ENCODE measurements at places on chromosomes 12 and 14.

DNA sequence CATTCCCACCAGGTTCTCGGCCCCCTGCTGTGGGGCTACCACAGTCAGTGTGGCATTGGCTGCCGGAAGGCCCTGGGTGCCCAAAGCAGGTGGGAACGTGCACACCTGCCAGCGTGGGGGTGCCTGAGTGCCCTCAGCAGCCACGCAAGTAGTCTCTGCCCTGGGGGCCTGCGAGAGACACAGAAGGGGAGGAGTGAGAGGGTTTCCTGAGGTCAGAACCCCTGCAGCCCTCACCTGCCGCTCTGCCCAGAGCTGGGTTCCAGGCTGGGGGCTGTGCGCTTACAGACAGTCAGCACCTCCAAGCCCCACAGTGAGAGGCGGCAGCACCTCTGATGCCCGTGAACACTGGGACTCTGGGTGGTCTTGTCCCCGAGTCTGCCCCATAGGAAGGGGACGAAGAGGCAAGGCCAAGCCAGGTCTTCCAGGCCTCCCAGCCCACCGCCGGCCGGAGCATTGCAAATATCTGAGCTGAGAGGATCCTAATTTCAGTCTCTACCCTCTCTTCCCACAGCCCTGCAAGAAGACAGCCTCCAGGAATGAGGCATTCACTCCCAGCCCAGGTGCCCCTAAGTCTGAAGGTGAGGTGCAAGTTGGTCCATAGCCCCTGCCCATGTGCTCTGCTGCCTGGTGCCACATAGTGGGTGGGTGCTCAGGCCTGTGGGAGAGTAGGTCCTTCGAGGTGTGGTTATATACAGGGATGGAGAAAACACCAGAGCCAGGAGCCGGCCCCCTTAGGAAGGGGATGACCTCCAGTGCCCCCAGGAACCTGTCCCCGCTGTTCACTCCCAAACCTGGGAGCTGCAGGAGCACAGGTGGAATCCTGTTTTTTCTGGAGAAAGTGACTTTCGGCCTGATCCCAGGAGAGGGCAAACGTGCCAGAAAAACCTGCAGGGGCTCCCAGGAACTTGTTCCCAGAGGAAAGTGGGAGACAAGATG, 291.1 kb upstream of the RTL1 start:
- no peak for DNase-seq

DNA sequence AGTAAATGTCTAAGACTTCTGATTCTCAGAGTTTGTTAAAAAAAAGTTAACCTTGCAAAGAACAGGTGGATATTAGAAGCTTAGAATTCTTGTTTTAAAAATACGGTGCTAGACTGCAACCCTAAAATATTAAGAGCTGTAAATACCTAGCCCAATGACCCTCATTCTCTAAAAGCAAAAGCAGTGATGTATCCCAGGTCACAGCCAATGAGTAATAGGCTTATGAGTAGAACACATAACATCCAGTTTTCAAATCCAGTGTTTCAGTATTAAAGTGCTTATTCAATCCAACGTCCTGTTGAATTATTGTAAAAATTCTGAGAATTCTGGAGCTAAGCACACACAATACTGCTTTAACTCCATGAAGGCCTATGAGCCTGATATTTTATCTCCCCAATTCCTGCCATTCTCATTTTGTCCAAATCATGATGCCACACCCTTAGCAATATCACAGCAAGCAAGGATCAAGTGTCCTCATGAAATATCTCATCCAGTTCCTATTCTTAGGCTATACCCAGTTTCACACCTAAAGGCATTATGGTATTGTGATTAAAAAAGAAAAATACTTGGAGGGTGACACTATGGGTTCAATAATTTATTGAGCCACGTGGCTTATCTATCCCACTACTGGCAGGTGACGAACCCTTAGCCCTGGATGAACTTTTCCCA, 15.3 kb upstream of the ARID4A start:
- DNase-seq: no peak

- DNase-seq: no peak
Measured at GRCh38 chr12:131849700-131850553, 21.7 kb downstream of the MMP17 start.

- no peak for DNase-seq
Measured at GRCh38 chr12:98402091-98402490, 113.3 kb upstream of the TMPO start.

DNA sequence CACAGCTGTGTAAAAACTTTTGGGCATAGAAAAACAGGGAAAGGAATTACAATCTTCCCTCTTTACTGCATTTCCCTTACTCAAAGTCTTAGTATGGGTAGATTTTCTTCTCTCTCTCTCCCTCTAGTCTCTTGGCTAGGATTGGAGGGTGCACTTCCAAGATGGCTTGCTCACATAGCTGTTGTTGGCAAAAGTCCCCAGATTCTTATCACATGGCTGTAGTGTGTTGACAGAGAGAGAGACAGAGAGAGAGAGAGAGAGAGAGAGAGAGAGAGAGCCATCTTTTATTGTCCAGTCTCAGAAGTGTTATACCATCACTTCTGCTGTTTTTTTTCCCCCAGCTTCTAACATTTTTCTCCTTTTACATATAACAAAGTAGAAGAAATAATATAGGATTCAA, 6.3 kb upstream of the OR4E2 start:
- no peak for DNase-seq

DNA sequence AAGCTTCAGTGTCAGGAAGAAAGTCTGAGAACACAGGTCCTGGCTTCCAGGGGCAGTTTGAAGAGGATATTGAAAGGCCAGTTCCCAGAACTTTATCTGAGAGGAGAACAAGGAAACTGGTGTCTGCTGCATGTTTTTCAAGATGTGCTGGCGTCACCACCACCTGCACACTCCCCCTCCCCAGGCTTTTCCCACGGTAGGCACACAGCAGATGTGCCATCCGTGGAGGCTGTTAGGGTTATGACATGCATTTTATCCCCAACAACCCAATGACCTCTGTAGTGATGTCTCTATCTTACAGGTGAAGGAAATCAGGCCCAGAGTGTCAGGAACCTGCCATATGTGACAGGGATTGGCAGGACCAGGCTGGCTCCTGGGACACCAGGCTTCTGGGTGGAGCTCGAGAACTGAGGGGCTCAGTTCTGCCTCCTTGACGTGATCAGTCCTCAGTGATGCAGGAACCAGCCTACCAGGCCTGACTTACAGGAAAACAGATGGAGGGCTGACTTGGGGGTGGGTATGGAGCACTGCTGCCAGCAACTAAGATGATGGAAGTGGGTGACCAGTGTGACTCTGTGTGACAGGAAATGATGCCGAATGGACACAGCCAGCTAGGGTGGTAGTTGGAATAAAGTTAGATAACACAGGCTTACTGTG, 16.8 kb downstream of the SLC25A47 start:
- DNase-seq: no peak

DNA sequence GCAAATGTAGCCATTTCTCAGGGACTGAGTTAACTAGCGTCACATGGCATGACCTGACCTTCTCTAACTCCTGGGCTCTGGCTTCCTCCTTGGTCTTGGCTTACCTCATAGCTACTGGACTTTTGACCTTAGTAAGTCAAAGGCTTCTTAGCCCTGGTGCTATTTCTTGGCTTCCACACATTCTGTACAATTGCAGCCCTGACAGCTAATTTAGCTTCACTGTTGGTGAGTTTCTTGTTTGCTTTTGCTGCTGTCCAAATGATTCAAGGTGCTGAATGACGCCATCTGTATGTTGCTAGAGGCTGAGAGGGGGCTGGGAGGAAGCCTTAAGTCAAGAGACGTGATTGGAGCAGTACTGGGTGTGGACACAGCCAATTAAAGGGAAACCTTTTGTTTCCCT, 202.7 kb downstream of the PRKD1 start:
- no peak for DNase-seq

GRCh38 chr12:101777485-101777884, 38.2 kb upstream of the SYCP3 start:
- DNase-seq: no peak

GRCh38 chr12:70255311-70255710, 12.1 kb downstream of the CNOT2 start:
- no peak for DNase-seq

- no peak for DNase-seq
Measured at GRCh38 chr14:38838979-38839323, 264.1 kb downstream of the SEC23A start.

DNA sequence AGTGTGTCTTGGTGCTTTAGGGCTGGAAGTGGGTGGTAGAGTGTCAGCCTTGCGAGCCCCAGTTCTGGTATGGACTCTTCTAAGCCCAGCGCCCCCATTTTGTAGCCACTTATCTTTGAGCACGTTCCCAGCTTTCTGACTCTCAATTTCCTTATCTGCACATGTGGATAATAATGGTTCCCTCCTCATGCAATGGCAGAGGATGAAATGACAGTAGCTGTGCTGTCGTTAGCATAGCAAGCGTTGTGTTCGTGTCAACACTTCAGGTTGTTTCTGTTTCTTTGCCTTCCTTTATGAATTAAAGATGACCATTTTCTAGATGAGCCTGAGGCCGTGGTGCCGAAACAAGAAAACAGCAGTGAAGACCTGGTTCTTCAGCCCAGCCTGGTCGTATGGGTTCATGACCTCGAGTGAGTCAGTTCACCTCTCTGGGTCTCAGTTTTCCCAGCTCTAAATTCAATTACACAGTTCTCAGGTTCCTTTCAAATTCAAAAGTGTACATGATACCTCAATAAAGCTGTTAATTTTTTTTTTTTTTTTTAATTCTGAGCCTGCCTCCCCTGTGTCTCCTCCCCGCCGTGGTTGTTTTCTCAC, 233.0 kb downstream of the SLC41A2 start:
- DNase-seq: no peak

DNA sequence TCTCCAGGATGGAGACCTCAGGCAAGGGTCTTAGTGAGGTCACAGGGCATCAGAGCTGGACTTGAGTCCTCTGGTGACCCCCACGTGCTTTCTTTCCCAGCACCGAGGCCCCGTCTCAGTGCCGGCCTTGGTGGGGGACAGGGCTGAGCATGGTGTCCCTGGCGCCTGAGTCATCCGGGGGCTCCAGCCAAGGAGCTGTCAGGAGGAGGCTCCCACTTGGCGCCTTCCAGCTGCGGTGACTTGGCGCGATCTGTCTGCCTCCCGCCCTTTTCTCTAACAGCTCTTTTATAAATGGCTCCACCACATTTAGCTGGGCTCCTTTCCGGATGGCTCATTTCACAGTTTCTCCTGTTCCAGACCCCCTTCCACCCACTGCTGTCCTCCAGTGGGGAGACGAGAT, 60.4 kb downstream of the PRMT8 start:
- DNase-seq: no peak

GRCh38 chr12:54935235-54935951, 49.2 kb downstream of the TESPA1 start:
- DNase-seq: peak; percentile 24

DNA sequence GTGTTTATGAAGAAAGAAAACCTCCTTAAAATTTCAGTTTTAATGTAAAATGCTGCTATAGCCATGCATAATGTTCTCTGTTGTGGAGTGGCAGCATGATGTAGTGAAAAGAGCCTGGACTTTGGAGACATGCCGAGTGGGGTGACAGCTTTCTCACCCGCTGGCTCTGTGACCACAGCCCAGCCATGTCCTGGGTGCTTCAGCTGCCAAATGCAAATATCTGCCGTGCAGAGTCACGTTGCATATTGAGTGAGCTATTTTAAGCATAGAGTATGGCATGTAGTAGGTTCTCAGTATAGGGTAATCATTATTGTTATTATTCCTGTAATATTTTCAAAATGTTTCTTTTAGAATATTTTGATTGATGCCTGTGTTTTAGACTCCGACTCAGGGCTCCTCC, 15.5 kb upstream of the TCTN2 start:
- DNase-seq: no peak

DNA sequence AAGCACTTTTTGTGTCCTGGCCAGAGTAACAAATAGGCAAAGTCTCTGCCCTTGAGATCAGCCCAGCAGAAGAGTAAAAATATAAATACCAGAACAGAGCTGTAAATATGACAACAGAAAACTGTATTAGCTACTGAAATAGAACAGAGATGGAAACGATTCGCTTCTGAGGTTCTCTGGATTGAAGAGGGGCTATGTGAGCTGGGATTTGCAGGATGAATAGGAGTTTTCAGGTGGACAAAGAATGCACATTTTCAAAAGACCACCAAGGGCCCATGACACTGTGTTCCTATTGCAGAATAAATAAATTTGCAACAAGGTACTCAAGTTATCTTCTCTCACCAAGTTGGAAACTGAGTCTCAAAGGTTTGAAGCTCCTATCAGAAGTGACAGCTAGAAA, 176.6 kb downstream of the BCL11B start:
- no peak for DNase-seq

- DNase-seq: no peak
Measured at GRCh38 chr12:131929581-131930456, 743 bp downstream of the PUS1 start.

DNA sequence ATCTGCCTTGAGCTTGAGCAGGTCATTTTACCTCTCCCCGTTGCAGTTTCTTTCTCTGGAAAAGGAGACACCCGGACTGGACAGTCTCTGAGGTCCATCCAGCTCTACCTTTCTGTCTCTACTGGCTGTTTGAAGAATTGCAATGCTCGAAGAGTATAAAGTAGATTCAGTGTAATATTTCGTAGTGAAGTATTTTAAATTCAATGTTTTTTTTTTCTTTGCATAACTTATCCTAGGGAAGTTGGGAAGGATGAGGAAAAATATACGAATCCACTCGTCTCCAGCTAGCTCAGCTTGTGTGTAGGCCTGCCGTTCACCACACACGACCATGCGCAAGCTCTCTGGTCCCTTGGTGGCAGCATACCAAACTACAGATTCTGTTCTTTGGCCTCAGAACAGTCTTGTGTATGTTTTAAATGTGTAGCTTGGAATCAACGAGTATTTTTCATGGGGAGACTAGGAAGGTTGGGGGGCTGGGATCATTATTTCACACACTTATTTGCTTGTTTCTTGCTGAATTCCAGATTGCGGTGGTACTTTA, 307.9 kb downstream of the CACNA1C start:
- no peak for DNase-seq

DNA sequence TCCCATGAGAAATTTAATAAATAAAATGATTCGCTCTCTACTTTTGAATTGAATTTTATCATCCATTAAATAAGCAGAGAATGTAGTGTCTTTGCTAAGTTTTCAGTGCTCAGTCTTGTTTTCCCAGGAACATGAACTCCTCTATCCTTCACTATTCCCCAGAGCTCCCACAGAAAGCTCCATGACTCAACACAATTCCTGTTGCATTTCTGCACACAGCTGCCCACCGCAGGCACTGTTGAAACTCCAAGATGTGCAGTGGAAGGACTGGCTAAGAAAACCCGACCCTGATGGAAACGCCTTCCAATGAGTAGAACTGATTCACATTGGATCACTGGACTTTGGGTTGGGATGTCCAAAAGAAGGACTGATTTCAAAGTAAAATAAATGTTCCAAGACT, 202.4 kb upstream of the AMIGO2 start:
- DNase-seq: no peak

GRCh38 chr12:128009108-128009507, 257.9 kb upstream of the TMEM132C start:
- no peak for DNase-seq
